ENCODE measurements at places on chromosomes 5 and 9.

GRCh38 chr9:112327718-112328450 lies 5.5 kb downstream of the PTBP3 start:
- no peak for DNase-seq

DNA sequence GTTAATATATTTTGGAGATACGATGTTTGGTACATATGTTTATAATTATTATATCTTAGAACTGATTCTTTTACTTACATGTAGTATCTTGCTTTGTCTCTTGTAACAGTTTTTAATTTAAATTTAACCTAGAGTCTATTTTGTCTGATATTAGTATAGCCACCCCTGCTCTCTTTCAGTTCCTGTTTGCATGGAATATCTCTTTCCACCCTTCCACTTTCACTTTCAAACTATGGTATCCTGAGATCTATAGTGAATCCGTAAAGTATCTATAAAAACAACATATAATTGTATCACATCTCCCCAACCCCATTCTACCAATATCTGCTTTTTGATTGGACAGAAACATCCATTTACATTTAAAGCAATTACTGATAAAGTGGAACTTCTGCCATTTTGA lies 7.2 kb downstream of the IRGM start:
- DNase-seq = no peak

- no peak for DNase-seq
Measured at GRCh38 chr5:153533546-153533945, 43.1 kb downstream of the GRIA1 start.

GRCh38 chr9:26742828-26743476 lies 149.7 kb downstream of the CAAP1 start:
- no peak for DNase-seq

DNA sequence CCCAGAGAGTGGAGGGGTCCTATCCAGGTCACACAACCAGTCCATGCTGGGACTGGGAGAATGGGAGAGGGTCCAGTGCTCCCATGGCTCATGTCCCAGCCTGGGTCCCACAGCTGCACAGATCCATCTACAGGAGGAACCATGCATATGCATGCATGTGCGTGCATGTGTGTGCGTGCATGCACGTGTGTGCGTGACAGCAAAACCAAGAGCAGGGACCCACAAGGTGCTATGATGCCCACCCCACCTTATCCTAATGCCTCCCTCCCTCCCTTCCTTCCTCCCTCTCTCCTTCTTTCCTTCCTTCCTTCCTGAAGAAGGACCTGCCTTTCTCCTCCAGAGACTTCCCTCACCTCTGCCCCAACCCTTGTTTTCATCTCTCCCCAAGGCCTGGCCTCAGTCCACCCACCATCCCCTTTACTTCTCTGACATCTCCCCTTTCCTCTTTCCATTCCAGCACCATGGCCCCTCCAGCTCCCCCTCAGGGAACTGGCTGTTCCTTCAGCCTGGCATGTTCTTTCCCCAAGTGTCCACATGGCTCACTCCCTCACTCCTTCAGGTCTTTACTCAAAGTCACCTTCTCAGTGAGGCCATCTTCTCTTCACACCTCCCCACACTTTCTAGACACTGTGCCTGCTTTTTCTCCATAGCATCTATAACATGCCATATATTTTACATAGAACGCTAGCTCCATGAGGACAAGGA lies 21.8 kb downstream of the AQP7 start:
- no peak for DNase-seq

DNA sequence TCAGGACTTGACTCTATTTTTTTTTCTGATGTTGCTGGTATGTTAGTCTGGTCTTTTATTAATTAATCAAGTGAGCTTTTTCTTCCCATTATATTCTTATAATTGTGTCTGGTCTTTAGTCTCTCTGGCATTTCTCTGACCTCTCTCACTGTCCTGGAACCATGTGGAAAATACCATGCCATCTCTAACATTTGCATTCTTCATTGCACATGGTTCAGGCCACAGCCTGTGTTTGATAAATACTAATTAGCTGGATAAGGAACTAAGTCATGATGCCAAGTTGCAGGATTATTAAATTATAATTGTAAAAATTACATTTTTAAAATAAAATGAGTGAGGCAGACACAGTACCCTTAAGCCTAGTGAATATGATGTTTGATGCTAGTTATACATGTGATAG lies 155.6 kb downstream of the EDIL3 start:
- no peak for DNase-seq

- DNase-seq = no peak
Measured at GRCh38 chr5:4018007-4018406, 422.4 kb downstream of the IRX1 start.

- no peak for DNase-seq
Measured at GRCh38 chr9:98529841-98530240, 178.9 kb downstream of the GABBR2 start.

DNA sequence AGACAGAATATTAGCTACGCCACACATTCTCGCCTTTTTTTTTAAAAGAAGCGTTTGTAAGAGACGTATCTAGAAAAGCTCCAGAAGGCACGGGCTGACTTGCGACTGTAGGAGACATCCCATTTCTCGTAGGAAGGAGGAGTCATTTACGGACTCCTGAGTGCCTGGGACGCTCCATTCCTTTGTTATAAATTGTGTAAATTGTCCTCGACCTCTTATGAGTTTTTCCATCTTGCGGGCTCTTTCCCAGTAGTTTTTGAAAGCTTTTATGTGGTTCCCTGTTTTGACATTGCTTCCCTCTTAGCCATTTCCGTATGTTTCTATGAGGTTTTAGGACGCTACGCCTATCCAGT lies 1.0 kb downstream of the RABL6 start:
- DNase-seq = no peak

DNA sequence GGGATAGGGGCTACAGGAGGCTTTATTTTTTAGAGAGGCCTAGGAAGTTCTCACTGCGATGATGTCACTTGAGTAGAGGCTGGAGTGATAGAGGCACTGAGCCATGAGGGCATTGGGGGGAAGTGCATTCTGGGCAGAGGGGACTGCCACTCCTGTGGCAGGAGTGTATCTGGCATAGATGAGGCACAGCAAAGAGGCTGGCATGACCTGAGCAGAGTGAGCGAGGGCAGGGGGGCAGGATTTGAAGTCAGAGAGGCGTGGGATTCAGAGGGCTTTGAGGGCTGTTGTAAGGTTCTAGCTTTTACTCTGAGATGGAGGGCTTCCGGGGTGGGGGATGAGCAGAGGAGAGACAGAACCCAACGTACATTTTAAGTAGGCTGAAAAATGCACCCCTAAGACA lies 91.9 kb upstream of the SH3PXD2B start:
- no peak for DNase-seq

GRCh38 chr9:68996462-68996861 lies 17.5 kb downstream of the PRKACG start:
- no peak for DNase-seq

GRCh38 chr5:72412283-72413055 lies 92.3 kb downstream of the PTCD2 start:
- DNase-seq = no peak

- DNase-seq = no peak
Measured at GRCh38 chr5:14396737-14397136, 184.9 kb upstream of the OTULINL start.

DNA sequence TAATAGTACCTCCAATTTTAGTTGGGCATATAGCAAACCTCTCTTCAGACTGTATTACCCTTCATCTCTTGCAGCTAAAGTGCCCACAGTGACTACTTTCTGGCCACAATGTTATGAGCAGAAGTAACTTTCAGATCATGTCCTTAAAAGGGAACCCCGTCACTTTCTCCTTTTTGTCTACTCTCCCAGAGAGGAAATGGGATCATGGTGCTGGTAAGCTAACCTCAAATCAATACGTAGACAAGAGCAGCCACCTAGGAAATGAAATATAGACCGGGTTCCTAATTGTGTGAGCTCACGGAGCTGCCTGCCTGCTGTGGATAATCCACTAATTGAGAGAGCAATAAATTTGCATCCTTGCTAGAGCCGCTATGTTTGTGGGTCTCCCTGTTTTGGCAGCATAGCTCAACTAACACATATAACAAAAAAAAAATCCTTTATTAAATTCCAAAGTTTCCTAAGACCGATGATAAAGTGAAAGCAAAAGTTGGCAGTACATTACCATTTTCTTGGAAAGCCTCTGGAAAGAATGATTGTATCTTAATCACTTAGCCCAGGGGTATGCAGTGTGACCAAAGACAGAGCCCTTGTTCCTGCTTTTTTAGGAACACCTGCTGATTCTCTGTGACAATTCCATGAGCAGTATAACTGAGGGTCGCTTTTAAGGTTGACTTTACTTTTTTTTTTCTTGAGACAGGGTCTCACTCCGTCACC lies 5.6 kb upstream of the IL7R start:
- no peak for DNase-seq

DNA sequence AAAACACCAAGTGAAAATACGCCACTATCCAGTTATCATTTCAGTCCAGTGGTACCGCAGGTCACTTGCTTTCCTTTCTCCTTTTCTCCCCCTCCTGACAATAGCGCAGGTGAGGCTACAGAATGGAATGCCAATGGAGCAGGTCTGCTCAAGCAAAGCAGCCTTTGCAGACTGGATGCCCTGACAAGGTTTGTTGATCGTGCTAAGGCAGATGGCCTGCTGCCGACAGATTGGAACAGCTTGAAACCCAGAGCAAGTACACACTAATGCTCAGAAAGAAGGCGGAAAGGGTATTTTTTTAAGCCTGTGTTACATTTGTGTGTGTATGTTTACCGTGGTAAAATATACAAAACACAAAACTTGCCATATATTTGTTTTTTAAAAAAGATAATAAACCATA lies 19.4 kb downstream of the SPACA9 start:
- no peak for DNase-seq

DNA sequence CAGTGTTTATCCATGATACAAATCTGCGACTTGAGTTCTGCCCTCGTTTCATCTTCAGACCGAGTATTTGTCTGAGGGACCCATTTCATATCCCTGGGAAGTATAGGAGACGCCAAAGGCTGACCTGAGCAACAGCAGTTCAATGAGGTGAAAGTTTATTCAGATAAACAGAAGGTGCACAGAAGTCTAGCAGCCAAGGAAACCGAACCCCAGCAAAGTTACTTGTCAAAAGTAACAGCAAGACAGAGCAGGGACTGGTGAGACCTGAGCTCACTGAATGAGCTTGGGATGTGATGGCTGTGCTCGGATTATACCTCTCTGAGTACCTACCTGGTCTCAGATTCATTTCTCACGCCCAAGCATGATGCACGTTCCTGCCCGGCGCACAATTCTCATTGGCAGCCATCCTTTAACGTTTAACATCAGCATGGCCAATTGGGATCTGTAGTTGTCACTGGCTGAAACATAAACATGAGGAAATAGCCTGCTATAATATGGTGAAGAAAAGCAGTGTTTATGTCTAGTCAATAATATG lies 599 bp downstream of the LYRM7 start:
- no peak for DNase-seq

GRCh38 chr5:180098526-180098925 lies 27.0 kb upstream of the RNF130 start:
- no peak for DNase-seq

DNA sequence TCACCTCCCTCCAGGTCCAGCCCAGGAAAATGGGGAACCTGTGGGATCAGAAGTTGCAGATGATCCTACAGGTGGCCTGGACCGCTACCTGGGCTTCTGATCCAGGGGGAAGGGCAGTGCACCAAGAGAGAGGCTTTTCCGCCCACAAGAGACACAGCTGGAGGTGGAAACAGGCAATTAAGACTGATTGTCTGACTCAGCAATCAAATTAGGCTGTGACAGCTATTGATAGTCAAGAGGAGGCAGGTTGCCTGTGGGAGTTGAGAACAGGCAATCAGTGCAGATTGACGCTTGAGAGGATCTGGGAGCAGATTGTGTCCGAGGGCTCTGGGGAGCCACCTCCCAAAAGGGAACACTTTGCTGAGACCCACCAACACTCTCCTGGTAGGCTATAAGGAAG lies 71.1 kb upstream of the SLC44A1 start:
- DNase-seq = no peak

DNA sequence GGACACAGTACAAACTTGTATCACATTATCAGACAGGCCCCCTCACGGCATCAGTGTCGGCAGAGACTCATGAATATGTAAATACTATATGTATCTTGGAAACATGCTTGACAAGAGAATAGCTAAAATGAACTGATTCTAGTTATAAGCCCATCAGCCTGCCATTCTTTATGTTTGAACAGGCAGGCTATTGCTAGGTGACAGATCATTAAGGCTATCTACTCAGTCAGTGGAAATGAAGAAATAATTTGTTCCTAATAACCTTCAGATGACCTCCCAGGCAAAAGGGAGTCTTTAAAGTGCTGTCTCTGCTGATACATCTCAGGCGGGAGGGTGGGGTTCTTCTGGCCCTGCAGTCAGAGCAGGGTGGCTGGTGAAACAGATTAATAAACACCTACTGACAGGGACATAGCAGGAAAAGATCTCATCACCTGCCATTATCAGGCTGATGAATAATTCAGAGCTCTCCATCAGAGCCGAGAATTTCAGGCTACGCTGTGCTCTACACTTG lies 394.2 kb downstream of the RASEF start:
- no peak for DNase-seq
